ENCODE measurements at places on chromosomes 4 and X. TPM values are rescaled to one million over a fixed set of nuclear protein-coding genes. Genes with fewer than 3 reads are reported as not detected.
A peak's percentile ranks its signal among the peaks of the same experiment; 100 is the strongest.

DNA sequence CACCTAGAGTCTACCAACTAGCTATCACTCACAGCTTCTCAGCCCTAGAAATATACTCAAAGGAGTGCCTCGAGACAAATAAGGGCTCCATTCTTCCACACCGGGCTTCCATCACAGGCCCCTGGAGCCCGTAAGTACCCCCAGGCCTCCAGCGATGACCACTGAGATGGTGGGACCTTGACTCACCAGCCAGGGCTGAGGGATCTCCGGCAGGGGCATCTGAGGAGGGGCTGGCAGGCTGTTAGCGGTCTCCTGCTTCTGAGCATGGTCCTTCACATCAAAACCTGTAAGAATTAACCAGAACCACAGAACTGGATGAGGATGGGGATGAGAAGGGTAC is 71.3 kb downstream of the AFAP1 start:
- H3K4me3 ChIP-seq = no peak overlapping the region
- peaks cover 6% of the 10 kb centered on the region for H3K4me1 ChIP-seq
- DNase-seq = no peak
- no peaks in the 10 kb centered on the region for H3K27me3 ChIP-seq
- peaks cover 46% of the 10 kb centered on the region for H3K36me3 ChIP-seq
- no peak overlapping the region for H3K27ac ChIP-seq

GRCh38 chrX:65196758-65197360 is 220.6 kb upstream of the ZC4H2 start:
- peaks cover 9% of the 10 kb centered on the region for H3K4me1 ChIP-seq
- peak overlapping the region; percentile 24 for H3K4me3 ChIP-seq
- H3K27ac ChIP-seq = peak overlapping the region; percentile 85
- H3K27me3 ChIP-seq = no peaks in the 10 kb centered on the region

- no peak overlapping the region for H3K4me3 ChIP-seq
- no peaks in the 10 kb centered on the region for H3K36me3 ChIP-seq
- H3K27ac ChIP-seq = peak overlapping the region; percentile 77
- H3K4me1 ChIP-seq = peaks cover 20% of the 10 kb centered on the region
Measured at GRCh38 chr4:30950737-30951136, 230.6 kb downstream of the PCDH7 start.

- no peak overlapping the region for H3K27ac ChIP-seq
- no peaks in the 10 kb centered on the region for H3K4me1 ChIP-seq
- H3K4me3 ChIP-seq = no peak overlapping the region
- H3K27me3 ChIP-seq = no peaks in the 10 kb centered on the region
- no peaks in the 10 kb centered on the region for H3K36me3 ChIP-seq
Measured at GRCh38 chr4:112184438-112184837, 39.2 kb downstream of the FAM241A start.

The HTN1 gene
- not detected for polyA plus RNA-seq

Data from large intestine (tissue), 12 donors.